ENCODE measurements at places on chromosomes 4 and X. TPM values are rescaled to one million over a fixed set of nuclear protein-coding genes. Genes with fewer than 3 reads are reported as not detected.

DNA sequence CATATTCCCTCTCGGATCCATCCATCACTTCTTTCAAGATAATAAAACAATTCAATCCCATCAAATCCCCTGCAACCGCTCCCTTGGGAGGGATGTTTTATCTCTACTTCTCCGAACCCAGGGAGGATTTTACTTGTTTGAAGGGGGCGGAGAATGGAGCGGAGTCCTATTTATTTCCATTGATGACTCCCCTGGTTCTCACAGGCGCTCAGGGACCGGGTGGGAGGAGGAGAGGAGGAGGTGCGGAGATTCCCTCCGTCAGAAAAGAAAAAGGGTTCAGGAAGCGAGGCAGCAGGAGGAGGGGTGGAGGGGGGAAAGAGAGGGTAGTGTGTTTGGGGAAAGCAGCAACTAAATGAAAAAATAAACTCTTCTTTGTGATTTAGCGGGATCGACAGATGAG lies 2.1 kb downstream of the NDNF start:
- peak overlapping the region; percentile 96 for H3K4me3 ChIP-seq

- no peak overlapping the region for H3K4me3 ChIP-seq
- H3K27me3 ChIP-seq: peaks cover 4% of the 10 kb centered on the region
- no peak overlapping the region for H3K27ac ChIP-seq
- H3K4me1 ChIP-seq: peaks cover 7% of the 10 kb centered on the region
- DNase-seq: no peak
Measured at GRCh38 chr4:48079972-48080391, 54.1 kb downstream of the TXK start.

DNA sequence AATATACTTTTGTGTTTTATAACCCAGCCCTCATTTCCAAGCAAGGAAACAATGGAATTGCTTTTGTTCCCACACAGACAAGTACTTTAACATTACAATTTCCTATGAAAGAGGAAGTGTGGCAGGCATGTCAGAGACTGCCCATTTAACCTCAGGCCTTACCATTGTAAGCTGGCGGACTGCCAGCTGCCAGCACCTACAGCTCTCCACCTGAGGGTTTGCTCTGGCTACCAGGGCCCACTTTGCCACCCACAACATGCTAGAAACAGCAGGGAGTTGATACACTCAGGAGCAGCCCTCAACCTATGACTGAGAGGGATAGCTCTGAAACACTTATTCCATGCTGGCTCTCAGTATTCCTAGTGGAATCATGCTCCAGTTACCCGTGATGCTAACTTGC lies 152.3 kb upstream of the PRDX4 start:
- no peaks in the 10 kb centered on the region for H3K27me3 ChIP-seq
- H3K4me1 ChIP-seq: no peaks in the 10 kb centered on the region
- no peak overlapping the region for H3K4me3 ChIP-seq
- no peaks in the 10 kb centered on the region for H3K36me3 ChIP-seq
- no peak overlapping the region for H3K27ac ChIP-seq

DNA sequence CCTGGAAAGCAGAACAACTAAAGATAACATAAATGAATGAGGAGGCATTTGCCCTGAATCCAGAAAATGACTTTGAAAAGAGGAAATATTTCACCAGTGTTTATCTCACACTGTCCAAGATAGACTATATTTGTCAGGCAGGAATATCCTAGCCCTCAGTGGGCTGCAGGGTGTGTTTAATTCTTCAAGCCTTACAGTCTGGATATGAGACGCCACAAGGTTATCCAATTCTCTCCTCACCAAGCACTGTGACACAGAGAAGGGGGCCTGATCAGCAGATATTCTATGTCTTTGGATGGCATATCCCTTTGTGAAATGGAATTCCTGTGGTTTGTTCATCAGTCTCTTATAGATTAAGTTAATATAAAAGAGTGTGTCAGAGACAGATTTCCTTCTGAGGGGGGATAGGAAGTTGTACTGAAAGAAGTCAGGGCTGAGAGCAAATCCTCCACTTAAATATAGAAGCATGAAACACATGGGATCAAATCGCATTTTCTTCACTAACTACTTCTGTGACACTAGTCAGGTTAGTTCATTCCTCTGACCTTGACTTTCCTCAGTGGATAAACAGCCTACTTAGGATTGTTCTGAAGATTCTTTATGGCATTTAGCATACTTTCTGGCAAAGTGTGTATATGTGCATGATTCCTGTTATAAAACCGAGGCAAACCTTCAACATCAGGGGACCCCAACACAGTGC lies 6.8 kb upstream of the G3BP2 start:
- H3K4me3 ChIP-seq: no peak overlapping the region
- no peak for DNase-seq
- H3K36me3 ChIP-seq: no peaks in the 10 kb centered on the region
- no peaks in the 10 kb centered on the region for H3K27me3 ChIP-seq
- H3K27ac ChIP-seq: no peak overlapping the region

The GNRHR gene
- not detected for total RNA-seq

DNA sequence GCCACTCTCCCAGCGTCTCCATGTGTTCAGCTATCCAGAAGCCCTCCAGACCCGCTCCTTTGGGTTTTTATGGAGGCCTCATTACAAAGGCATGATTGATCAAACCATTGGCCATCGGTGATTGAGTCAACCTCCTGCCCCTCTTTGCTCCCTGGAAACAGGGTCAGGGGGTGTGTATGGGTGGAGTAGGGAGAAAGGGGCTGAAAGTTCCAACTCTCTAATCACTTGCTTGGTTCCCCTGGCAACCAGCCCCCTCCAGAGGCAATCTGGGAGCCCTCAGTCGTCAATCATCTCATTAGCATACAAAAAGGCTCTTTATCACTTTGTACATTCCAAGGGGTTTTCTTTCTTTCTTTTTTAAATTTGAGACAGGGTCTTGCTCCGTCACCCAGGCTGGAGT lies 2.3 kb downstream of the TRIM2 start:
- H3K36me3 ChIP-seq: no peaks in the 10 kb centered on the region
- H3K4me3 ChIP-seq: no peak overlapping the region
- DNase-seq: no peak
- peaks cover 16% of the 10 kb centered on the region for H3K4me1 ChIP-seq
- no peaks in the 10 kb centered on the region for H3K27me3 ChIP-seq

The PDGFC gene
- 22.0 TPM for total RNA-seq

GRCh38 chr4:149738156-149738555 lies 77.5 kb downstream of the IQCM start:
- no peaks in the 10 kb centered on the region for H3K27me3 ChIP-seq
- no peak for DNase-seq

The MAD2L1 gene
- total RNA-seq: 11.1 TPM

- DNase-seq: no peak
- peaks cover under 1% of the 10 kb centered on the region for H3K36me3 ChIP-seq
- H3K4me3 ChIP-seq: no peak overlapping the region
- H3K4me1 ChIP-seq: no peaks in the 10 kb centered on the region
- H3K27ac ChIP-seq: no peak overlapping the region
- H3K27me3 ChIP-seq: no peaks in the 10 kb centered on the region
Measured at GRCh38 chr4:113423631-113424030, 337.9 kb downstream of the CAMK2D start.

The FAM47E gene
- 1.1 TPM for total RNA-seq

The GPC4 gene
- total RNA-seq: 15.6 TPM

DNA sequence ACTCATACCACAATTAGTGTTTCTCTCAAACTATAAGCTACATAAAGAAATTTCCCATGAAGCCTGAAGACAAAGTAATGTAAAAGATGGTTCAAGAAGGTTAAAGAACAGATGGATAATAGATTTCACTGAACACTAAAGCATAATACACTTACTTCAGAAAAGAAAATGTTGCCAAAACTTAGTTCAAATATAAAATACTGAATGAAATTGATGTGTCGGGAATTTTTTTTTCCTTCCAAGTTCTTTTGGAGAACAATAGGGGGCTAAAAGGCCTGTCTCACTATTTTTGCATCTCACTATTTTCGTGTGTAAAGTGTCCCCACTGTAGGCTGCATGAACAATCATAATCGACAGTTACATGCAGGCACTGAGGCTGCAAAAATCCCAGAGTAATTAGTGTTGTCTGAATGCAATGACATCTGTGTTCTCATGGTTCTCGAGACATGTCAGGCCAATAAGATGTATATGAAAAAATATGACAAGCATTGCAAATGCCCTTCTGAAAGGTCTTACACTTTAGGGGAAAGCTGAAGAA lies 11.9 kb upstream of the MAB21L2 start:
- H3K4me1 ChIP-seq: no peaks in the 10 kb centered on the region
- H3K27ac ChIP-seq: no peak overlapping the region
- peaks cover 1% of the 10 kb centered on the region for H3K36me3 ChIP-seq
- no peak for DNase-seq

DNA sequence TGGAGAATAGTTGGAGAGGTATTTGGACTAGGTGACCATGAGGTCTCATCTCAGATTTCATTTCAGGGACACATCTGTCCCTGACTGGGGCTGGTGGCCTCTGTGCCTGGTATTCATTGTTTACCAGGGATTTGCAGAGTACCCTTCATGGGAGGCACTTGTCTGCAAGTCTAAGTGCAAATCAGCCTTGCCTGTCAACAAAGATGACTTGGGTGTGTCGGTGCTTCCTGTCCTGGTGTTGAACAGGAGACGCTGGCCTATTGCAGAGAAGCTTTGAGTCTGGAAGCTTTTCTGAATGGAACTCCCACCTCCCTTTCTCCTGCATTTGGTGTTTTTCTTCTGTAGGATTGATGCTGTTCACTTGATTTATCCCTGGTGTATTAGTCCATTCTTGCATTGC lies 104.1 kb downstream of the TNIP2 start:
- H3K36me3 ChIP-seq: peaks cover 25% of the 10 kb centered on the region
- H3K4me1 ChIP-seq: peaks cover 12% of the 10 kb centered on the region
- peak overlapping the region; percentile 21 for H3K4me3 ChIP-seq
- no peak for DNase-seq

- no peak overlapping the region for H3K4me3 ChIP-seq
- no peak overlapping the region for H3K27ac ChIP-seq
- peaks cover 4% of the 10 kb centered on the region for H3K27me3 ChIP-seq
- H3K36me3 ChIP-seq: no peaks in the 10 kb centered on the region
Measured at GRCh38 chr4:128653527-128654444, 155.7 kb upstream of the JADE1 start.

DNA sequence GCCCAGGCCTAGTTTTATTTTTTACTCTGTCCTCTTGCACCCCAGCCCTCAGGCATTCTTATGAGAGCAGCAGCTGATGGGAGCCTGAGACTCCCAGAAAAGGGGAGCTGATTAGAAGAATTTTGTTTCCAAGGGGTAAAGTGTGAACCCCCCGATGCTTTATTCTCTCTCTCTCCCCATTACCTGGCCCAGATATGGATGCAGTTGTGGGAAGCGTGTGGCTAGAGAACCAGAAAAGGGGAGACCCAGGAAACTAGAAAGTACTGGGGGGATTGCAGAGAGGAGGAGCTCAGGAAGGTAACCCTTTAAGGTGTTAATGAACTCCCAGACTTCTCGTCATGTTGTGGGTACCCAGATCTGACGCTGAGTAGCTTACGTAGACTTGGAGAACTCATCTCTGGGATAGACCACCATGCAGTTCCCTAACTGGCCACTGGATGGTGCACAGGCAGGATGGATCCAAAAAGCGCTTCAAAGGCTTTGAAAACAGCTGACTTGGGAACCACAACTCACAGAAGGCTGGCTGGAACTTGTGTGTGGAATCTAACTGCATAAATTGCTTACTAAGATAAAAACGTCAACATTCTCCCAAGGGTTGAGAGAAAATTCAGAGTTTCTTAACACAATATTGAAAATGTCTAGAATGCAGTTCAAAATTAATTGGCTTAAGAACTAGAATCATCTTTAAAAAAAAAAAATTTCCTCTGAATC lies 64.7 kb downstream of the TBC1D14 start:
- H3K27me3 ChIP-seq: peaks cover 5% of the 10 kb centered on the region
- no peak overlapping the region for H3K27ac ChIP-seq
- DNase-seq: peak; percentile 89
- no peak overlapping the region for H3K4me3 ChIP-seq
- peaks cover 8% of the 10 kb centered on the region for H3K36me3 ChIP-seq

The JCHAIN gene
- not detected for total RNA-seq

The CCKAR gene
- not detected for total RNA-seq

- peak overlapping the region; percentile 33 for H3K27ac ChIP-seq
- H3K4me3 ChIP-seq: peak overlapping the region; percentile 99
- H3K36me3 ChIP-seq: peaks cover 32% of the 10 kb centered on the region
- DNase-seq: peak; percentile 67
- peaks cover 24% of the 10 kb centered on the region for H3K4me1 ChIP-seq
Measured at GRCh38 chr4:125091-125771, 930 bp downstream of the ZNF718 start.
